Stimulated activated naive CD8-positive, alpha-beta T cell treated with anti-CD3 and anti-CD28 coated beads, Interleukin-15, Interleukin-2, amounts not matched to agents 100 U/mL and 50 U/mL, for 24 hours (primary cell): ENCODE measurements at places on chromosomes 11 and 22.

GRCh38 chr22:33923660-33924246 is 3.5 kb upstream of the LARGE1 start:
- peak; percentile 32 for DNase-seq

GRCh38 chr11:110434952-110435779 is 5.4 kb downstream of the FDX1 start:
- no peak for DNase-seq

DNA sequence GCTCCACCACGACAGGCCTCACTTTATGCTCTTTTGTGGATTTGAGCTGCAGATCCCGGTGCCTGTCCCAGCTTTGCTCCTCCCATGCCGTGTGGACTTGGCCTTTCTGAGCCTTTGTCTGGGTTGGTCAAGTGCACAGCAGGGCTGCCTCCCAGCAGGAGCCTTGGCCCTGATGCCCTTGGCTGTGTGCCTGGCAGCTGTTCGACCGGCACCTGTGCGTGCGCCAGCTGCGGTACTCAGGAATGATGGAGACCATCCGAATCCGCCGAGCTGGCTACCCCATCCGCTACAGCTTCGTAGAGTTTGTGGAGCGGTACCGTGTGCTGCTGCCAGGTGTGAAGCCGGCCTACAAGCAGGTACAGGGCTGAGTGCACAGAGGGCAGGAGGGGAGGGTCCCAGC is 46.5 kb downstream of the MYO7A start:
- DNase-seq, result no peak

DNA sequence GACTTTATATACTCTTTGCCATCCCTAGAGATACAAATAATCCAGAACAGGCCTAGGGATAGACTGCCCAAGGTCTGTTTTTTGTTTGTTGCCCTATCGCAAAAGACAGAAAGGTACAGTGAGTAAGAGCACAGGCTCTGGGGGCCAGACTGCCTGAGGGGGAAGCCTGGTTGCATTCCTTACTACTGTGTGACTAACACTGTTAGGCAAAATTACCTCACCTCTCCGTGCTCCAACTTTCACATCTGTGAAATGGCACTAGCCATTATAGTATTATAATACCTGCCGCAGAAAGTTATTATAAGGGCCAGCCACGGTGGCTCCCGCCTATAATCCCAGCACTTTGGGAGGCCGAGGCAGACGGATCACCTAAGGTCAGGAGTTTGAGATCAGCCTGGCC is 14.5 kb downstream of the SLC35F2 start:
- DNase-seq, result no peak

DNA sequence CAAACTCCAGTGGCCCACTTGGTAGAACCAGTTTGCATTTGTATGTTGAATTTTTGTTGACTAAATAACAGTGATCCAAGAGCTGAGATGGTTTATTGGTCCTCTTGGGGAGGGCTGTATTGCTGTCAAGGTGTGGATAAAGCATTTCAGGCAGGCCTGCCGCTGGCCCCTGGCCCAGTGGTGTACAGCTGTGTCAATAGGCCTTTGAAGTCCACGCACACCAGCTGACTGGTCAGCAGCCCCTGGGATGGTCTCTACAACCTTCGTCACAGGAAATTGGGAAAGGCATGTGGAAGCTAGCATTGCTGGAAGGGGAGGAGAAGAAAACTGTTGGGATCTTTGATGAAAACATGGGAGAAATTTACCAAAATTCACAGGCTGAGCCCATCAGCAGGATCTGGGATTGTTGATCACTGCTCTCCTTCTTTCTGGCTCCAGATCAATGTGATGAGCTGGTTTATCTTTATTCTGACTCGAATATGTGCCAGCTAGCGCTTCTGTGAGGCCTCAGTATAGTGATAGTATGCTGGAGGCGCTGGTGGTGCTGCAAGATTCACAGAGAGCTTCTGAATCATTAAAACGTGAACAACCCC is 12.5 kb upstream of the E2F8 start:
- no peak for DNase-seq
